ENCODE measurements at places on chromosomes 6 and 20.

GRCh38 chr20:19330731-19331130 is 118.3 kb downstream of the SLC24A3 start:
- DNase-seq, result no peak

- no peak for DNase-seq
Observed at GRCh38 chr6:108689272-108690161, 128.8 kb downstream of the FOXO3 start.

DNA sequence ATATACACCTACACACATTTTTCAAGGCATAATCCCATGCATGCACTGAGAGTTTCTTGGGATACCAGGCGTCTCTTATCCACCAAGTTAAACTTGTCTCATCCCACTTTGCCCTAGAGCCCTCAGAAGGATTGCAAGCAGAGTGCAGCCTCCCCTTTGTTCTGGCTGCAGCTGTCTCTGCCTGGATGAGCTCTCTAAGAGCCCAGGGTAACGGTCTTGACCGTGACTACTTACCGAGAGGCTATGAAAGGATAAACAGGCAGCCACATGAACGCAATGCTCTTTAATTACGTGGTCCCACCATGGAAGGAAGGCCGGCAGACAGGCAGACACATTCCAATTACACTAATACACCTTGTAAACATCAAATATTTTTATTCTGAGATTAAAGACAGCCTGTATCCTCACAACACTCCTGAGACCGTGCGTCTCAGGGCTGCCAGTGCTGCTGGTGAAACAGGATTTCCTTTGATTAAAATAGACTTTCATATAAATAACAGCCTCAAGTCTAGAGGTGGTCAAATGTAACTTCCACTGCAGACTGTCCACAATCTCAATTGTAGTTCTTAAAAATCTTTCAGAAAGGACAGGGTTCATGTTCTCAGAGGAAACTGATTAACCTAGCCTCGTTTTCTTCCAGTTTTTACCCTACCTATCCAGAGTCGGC is 210.0 kb upstream of the PRDM1 start:
- DNase-seq, result no peak

GRCh38 chr6:137661601-137662000 is 167.4 kb upstream of the OLIG3 start:
- peak; percentile 59 for DNase-seq

GRCh38 chr6:9515633-9516606 is 899.0 kb downstream of the TFAP2A start:
- no peak for DNase-seq

DNA sequence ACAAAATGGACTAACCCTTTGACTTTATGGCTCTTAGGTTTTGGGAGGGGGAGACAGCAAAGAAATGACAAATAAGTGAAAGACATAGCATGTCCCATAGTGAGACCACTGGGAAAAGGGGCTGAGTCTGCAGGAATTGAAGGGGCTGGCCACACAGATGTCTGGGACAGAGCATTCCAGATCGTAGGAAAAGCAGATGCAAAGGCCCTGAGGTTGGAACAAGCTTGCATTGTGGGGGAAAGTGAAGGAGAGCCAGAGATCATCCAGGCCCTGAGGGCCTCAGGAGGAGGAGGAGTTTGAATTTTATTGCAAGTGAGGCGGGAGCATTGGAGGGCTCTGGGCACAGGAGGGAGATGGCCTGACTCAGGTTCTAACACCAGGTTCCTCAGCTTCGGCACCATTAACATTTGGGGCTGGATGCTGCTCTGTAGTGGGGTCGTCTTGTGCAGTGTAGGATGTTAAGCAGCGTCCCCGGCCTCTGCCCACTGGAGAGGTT is 97.5 kb downstream of the CEBPB start:
- DNase-seq, result no peak

GRCh38 chr20:57996465-57996864 is 232.0 kb downstream of the ANKRD60 start:
- DNase-seq, result no peak

DNA sequence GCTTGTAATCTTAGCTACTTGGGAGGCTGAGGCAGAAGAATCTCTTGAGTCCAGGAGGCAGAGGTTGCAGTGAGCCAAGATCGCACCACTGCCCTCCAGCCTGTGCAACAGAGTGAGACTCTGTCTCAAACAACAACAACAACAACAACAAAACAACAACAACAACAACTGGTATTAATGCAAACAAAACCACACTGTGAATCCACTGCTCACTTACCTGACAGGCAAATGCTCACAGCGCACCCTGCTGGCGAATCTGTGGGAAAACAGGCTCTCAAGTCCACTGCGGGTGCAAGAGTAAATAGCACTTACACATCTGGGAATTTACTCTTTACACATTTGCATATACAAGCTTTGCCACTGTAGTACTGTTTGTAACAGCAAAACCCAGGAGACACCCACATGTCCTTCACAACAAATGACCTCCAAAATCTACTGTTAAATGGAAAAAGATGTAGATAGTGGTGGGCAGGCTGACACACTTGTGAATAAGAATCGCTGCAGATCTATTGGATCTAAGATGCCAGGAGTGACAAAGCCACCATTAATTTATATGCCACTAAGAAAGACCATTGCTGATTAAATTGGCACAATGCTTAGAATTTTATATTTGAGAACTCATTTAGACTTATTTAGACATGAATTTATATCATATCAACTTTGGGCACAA is 29.3 kb downstream of the NSFL1C start:
- peak; percentile 82 for DNase-seq

GRCh38 chr6:148448369-148449012 is 105.9 kb downstream of the SASH1 start:
- no peak for DNase-seq

DNA sequence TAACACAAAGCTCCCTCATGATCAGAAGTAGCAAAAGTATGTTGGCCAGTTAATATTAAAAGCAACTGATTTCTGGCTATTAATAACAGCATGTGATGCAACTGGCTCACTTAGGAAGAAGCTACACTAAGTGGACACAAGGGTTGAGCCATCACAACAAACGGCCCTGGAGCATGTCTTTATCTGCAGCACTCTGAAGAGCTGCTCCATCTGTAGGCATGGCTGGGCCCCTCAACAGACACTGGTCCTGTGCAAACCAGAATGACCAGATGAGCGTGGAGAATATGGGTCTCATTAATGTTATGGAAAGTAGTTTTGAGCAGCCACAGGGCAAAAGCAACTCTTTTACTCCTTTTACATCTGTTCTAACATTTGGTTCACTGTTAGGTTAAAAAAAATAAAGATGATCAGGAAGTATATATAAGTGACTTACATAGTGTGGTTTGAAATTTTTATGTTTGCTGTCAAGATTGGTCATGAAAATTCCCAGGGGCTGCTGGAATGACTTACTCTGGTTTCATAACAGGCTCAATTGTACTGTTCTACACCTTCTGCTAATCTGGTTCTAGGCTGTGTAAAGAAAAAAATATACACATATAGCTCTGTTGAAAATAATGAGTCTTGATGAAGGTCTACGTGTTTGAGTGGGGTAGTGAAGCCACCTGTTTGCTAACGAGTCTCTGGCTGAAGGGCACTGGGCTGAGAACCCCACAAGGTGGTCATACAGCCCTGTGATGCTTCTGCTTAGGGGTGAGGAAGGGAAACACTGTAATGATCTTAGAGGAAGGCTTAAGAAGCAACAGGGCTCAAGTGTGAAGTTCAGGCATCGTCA is 58.1 kb downstream of the INSM1 start:
- no peak for DNase-seq

- DNase-seq, result no peak
Observed at GRCh38 chr6:116580198-116580597, 8.9 kb downstream of the RWDD1 start.

DNA sequence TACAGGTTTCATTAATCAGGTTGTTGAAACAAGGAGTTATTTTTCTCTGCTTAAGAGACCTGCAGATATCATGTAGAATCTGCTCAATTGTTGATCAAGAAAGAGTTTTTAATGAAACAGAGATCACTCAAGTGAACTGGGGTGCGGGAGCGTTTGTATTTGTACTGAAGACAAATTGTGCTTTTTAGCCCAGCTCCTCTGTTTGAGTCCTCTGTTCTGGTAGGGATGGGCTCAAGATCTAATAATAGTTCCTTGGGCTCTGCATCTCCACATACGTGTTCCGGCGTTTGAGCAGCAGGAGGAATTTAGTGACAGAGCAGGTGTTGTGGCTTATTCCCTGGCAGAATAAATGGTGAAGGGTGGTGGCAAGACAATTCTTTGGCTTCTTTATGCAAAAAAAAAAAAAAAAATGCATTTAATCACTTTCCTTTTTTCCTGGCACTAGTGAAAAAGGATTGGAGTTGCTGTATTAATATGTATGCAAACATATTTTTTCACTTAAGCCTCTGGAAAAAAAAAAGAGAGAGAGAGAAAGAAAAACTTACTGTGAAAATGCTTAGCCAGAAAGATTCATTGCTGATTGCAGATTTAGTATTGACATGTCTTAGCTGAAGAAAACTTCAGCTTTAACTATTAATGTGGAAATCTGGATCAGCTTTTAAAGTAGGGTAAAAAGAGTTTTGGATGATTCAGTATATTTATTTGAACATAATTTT is 4.0 kb downstream of the CITED2 start:
- DNase-seq, result no peak

GRCh38 chr20:50957798-50958614 is at the start of gene DPM1:
TSS of gene DPM1 (minus strand) at chr20:50958532. CDS start at chr20:50958523, 9 bp downstream.
- peak; percentile 88 for DNase-seq

- DNase-seq, result no peak
Observed at GRCh38 chr20:2405693-2406065, 25.0 kb downstream of the TGM6 start.

DNA sequence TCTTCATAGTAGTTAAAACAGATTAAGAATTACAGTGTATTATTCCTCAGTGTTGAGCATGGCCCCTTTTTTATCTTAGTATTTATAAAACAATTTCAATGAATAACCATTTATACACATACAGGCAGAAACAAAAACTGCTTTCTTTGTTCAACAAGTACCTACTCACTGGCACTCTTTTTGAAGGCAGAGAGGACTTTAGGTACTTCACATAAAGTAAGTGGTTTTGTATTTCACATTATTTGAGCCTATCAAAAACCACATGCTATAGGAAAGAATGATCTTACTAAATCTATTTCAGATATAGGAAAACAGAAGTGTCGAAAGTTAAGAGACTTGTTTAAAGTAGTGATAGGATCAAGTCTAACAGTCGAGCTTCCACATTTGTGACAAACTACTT is 73.8 kb downstream of the PRKN start:
- DNase-seq, result no peak

GRCh38 chr6:34233867-34234266 is 2.8 kb upstream of the HMGA1 start:
- no peak for DNase-seq
